ENCODE measurements at places on chromosomes 7 and 10.
A peak's percentile ranks its signal among the peaks of the same experiment; 100 is the strongest.

- no peak for DNase-seq
Measured at GRCh38 chr7:96591900-96592676, 117.6 kb downstream of the SEM1 start.

GRCh38 chr7:157405914-157406810 lies 69.4 kb downstream of the DNAJB6 start:
- no peak for DNase-seq

- no peak for DNase-seq
Measured at GRCh38 chr10:47184724-47185330, 115.2 kb upstream of the GDF10 start.

- DNase-seq, result no peak
Measured at GRCh38 chr10:116216676-116217075, 56.3 kb downstream of the GFRA1 start.

GRCh38 chr7:23105086-23105643 lies 420 bp upstream of the KLHL7 start:
- no peak for DNase-seq

DNA sequence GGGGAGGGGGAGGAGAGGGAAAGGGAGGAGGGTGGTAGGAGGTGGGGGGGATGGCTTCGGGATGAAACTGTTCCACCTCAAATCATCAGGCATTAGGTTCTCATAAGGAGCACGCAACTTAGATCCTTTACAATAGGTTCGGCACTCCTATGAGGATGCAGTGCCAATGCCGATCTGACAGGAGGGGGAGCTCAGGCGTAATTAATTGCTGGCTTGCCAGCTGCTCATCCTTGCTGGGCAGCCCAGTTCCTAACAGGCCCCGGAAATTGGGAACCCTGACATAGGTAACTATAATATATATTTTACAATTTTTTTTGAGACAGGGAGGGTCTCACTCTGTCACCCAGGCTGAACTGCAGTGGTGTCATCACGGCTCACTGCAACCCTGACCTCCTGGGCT lies 118.8 kb upstream of the SFMBT2 start:
- DNase-seq, result no peak

- DNase-seq, result peak; percentile 83
Measured at GRCh38 chr7:73978661-73979563, 49.1 kb upstream of the ELN start.

DNA sequence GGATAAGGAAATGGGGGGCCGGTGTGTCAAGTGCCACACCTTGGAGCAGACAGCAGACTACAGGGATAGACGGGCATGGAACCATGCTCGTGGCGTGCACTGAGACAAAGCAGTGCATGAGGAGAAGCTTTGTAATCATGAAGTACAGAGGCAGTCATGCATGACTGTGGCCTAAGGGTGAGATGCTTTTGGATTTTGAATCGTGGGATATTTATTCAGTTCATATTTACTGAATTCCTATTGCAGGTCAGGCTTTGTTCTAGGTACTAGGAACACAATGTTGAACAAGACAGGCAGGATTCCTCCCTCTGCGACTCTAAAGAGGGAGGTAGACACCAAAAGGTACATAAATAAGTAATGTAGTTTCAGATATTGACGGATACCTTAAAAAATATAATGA lies 597.6 kb downstream of the PARD3 start:
- no peak for DNase-seq

DNA sequence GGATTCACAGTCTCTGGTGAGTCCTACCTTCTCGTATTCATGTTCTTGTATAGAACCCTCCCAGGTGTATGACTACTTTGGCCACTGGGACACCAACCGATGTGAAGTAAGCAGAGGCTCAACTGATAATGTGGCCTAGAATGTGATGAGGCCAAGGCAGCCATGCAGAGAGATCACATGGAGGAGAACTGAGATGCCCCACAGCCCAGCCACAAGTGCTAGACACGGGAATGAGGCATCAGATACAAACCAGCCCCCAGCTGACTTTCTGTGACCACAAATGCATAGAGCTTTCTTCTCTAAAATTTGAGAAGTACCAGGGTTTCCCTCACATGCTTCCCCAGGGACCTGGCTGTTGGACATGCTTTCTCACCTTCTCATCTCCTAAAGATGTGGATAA lies 375.7 kb downstream of the CCSER2 start:
- DNase-seq, result no peak

DNA sequence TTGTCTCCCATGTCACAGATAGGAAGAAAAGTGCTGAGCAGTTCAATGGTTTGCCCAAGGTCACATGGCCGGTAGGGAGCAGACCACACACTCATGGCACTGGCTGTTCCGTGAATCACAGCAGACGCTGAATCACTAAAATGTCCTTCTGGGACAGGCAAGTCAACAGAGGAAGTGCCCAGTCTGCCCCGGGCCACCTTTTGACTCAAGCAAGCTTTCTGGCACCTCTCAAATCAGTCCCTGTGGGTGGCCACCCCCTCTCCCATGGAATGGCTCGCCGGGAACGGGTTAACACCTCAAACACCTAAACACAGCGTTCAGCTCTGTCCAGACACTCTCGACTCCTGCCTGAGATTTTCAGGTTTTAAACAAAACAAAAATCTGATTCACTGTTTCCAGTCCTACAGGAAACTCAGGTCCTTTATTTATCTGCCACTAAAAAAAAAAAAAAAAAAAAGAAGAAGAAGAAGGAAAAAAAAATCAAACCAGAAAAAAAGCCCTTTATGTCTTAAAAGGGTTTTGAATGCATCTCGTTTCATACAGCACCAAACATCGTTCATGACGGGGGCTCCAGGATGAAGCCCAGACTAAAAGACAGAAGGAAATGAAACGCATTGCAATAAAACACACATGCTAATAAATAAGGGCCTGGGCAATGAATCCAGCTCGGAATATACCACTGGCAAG lies 15.5 kb downstream of the CARD11 start:
- no peak for DNase-seq

DNA sequence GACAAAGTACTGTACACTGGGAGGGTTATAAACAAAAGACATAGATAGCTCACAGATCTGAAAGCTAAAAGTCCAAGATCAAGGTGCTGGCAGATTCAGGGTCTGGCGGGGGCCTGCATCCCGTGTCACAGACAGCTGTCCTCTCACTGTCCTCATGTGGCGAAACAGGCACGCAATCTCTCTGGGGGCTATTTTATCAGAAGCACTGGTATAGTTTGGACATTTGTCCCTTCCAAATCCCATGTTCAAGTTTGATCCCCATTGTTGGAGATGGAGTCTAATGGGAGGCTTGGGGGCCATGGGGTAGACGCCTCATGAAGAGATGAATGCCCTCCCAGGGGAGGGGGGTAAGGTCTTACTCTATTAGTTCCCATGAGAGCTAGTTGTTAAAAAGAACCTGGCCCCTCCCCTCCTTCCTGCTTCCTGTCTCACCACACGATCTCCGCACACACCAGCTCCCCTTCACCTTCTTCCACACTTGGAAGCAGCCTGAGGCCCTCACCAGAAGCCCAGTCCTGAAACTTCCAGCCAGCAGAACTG lies 72.5 kb upstream of the UCN3 start:
- peak; percentile 77 for DNase-seq

DNA sequence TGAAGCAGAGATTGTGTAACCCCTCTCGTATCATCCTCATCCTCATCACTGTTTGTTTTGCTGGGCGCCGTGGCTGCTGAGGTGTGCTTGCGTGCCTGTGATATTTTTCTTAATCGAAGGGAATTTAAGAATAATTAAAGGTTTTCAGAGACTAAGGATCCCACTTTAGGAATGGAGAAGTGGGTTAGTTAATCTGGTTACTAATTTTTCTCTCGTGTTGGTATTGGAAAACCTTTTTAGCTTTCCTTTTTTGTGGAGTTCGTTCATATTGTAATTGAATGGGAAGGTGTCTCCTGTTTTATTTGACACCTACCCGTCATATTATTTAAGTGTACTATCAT lies 1.3 kb downstream of the UBN2 start:
- no peak for DNase-seq

DNA sequence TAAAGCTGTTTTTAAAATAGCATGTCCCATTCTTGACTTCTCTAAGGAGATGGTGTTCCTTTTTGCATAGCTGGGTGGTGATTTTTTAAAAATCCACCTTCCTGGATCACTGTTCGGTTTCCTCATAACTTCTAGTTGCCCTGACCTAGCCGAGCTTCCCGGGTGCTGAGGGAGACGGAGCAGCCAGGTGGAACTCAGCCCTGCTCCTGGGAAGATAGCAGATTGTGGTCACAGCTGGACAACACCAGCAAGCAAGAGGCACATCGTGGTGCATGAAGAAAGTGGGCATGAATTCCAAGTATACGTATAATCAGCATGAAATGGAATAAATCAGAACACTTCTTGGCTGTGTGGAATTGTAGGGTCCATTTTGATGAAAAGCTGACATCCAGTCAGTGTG lies 73.5 kb upstream of the RSU1 start:
- no peak for DNase-seq

GRCh38 chr7:34165466-34165865 lies 260.1 kb downstream of the BMPER start:
- DNase-seq, result no peak

DNA sequence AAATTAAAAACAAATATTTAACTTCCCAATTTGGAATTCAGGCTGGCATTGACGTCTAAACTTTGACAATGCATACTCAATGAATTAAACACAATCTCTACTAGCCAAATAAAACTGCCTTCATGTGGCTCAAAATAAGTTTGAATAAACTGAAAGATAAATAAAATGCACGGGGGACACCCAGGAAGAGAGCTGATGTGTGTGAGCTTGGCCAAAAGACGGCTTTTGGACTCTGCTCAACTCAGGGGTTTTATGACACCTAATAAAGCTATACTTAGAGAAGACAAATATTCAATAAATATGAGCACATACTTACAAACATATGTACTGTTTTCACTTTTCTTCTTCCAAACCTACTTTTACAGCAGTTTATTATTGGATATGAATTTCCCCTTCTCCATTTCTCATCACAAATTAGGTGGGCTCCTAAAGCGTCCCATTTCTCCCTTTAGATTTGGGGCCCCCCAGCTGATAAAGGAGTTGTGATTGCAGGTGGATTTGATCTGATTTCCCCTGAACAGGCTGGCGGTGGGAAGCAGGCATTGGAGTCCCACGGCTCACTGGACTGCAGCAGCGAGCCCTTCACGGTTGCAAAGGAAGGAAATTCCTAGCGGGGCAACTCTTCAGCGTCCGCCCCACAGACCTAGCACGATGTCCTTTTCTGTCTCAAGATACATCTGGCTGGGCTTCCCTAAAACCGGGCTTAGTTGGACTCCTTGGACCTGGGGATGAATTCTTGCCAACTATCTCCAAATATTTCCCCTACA lies 79.6 kb downstream of the INSIG1 start:
- no peak for DNase-seq

- no peak for DNase-seq
Measured at GRCh38 chr7:75696263-75697037, 42.3 kb downstream of the HIP1 start.

- DNase-seq, result no peak
Measured at GRCh38 chr10:68787813-68788212, 39.5 kb upstream of the STOX1 start.

DNA sequence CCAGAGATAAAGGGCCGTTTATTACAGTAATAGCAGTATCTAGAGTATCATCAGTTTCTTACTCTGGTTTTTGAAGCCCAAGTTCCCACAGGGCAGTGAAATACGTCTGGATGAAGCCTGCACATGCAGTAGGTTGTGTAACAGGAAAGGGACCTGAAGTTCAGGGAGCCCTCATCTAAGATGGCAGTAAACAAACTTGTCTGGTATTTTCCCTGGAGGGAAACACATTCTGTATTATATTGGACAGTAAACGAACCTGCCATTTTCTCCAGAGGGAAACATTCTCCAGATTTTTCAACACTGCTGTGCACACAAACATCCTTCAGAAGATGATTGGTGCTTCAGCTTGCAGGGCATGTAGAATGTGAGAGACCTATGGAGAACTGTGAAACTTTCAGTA lies 189.9 kb downstream of the TFEC start:
- no peak for DNase-seq

- no peak for DNase-seq
Measured at GRCh38 chr7:130485734-130486113, 6.2 kb upstream of the MEST start.

- peak; percentile 11 for DNase-seq
Measured at GRCh38 chr10:70084189-70084588, 31.5 kb downstream of the MACROH2A2 start.

DNA sequence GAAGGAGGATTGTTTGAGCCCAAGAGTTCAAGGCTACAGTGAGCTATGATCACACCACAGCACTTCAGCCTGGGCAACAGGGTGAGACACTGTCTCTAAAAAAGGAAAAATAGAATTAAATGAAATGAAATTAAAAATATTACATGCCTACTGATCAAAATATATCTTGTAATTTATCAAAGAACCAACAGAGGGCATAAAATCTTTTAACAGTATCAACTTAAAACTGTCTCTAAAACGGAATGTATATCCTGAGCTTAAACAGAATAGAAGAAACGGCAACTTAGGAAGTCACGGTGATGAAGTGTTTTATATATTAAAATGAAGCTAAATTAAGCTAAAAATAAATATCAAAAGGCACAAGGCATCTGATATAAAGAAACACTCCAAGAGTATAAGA lies 78.8 kb downstream of the MTPAP start:
- no peak for DNase-seq

- DNase-seq, result no peak
Measured at GRCh38 chr7:121579639-121580038, 183.5 kb upstream of the FAM3C start.

GRCh38 chr10:95837783-95838182 lies 70.0 kb upstream of the CC2D2B start:
- DNase-seq, result peak; percentile 73

- DNase-seq, result no peak
Measured at GRCh38 chr7:2157473-2158279, 75.1 kb downstream of the MAD1L1 start.

- no peak for DNase-seq
Measured at GRCh38 chr7:40474790-40475680, 340.2 kb downstream of the SUGCT start.

GRCh38 chr7:122709930-122710646 lies 7.4 kb upstream of the RNF148 start:
- no peak for DNase-seq

- no peak for DNase-seq
Measured at GRCh38 chr7:145156834-145157233, 321.0 kb upstream of the TPK1 start.

DNA sequence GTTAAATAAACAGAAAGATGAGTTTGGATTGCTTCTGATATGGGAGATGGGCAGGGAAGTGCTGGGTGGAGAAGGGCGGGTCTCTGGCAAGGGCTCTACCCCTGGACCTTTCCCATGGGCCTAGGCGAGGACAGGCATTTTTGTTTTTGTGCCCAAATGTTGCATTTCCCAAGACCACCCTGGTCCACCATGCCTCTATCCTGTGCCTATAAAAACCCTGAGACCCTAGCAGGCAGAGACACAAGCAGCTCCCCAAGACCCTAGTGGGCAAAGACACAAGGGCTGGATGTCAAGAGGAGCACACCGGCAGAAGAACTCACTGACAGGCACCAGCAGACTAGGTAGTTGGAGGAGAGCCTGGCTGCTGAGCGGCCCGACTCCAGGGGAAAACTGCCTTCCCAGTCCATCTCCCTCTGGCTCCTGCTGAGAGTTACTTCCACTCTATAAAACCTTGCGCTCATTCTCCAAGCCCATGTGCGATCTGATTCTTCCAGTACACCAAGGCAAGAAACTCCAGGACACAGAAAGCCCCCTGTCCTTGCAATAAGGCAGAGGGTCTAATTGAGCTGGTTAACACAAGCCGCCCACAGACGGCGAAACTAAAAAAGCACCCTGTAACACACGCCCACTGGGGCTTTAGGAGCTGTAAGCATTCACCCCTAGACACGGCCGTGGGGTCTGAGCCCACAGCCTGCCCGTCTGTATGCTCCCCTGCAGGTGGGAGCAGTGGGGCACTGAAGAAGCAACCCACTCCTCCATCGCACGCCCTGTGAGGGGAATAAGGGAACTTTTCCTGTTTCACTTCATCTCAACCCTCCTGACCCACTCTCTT lies 291.4 kb downstream of the PTPRN2 start:
- DNase-seq, result no peak

Measured in KBM-7 (cell line).